ENCODE measurements at places on chromosomes 6 and 20.
A peak's percentile ranks its signal among the peaks of the same experiment; 100 is the strongest.

DNA sequence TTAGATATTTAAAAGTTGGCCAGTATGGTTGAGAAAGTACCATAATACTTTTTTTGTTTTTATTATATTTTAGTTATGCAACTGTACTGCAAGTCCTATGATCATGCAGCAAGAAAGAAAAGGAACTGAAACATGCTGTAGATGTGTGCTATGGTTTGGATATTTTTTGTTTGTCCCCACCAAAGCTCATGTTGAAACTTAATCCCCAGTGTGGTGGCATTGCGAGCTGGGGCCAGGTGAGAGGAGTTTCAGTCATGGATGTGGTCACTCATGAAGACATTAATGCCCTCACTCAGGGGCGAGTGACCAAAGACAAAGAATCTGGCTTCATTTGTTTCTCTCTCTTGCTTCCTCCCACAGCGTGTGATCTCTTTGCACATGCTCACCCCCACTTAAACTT lies 393.9 kb downstream of the PAX1 start:
- no peak for DNase-seq

- peak; percentile 6 for DNase-seq
These were observed 366.8 kb upstream of the KHDRBS2 start for GRCh38 chr6:62652692-62653328.

GRCh38 chr20:11509776-11510175 lies 407.9 kb upstream of the BTBD3 start:
- DNase-seq, result no peak

- no peak for DNase-seq
These were observed 105.3 kb upstream of the KCNG1 start for GRCh38 chr20:51128198-51128597.

DNA sequence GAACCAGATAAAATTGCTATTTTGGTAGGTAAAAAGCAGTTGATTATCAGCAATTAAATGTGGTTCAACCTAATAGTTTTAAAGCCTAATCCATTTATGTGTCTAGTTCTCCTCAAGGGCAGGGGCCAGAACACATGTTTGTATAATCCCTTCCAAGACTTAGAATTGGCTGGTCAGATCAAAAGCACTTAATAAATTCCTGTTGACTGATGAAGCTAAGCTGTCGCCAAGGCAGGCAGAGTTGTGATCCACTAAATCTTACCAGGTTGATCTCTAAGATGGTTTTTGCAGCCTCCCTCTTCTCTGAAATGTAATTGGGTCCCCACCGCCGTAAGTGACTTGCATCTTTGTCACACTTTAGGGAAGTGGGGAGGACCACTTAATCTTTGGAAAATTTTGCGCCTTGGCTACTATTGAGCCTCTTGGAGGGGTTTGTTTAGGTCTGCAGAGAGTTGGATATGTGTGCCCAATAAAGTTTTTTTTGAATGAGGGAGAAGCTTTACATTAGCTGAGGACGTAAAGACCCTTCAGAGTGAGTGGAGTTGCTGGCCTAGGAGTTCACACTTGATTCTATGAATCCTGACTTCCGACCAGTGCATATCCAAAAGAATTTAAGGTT lies 65.9 kb downstream of the PHF20 start:
- DNase-seq, result no peak

DNA sequence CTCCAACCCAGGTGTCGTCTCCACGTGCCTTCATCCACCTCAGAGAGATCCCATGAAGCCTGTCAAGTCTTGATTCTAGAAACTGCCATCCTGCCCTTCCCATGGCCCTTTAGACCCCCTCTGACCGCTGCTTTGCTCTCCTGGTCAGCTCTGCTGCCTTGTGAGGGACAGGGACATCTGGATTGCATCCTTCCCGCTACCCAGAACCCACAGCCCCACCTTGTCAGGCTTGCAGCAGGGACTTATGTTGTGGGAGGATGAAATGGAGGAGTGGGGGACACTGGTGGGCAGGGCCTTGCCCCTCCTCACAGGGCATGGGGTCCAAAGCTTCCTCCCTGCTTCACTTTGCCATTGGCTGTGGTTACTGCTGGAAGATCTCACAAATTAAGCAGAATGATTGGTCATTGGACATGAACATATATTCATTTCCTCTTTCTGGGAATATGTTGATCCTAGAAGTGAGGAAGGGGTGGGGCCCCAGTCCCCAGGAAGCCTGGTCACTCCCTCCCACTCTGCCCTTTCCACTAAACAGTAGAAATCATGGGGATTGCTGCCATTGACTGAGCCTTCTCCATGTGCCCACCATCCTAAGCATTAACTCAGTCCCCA lies 4.5 kb downstream of the GLP1R start:
- DNase-seq, result no peak

GRCh38 chr6:29953686-29954085 lies 11.4 kb downstream of the HLA-A start:
- no peak for DNase-seq

- DNase-seq, result no peak
These were observed 71.3 kb upstream of the IYD start for GRCh38 chr6:150297327-150298029.

GRCh38 chr6:2126351-2126750 lies 119.1 kb downstream of the GMDS start:
- no peak for DNase-seq

- no peak for DNase-seq
These were observed 133.0 kb downstream of the CLIC5 start for GRCh38 chr6:45882671-45883070.

DNA sequence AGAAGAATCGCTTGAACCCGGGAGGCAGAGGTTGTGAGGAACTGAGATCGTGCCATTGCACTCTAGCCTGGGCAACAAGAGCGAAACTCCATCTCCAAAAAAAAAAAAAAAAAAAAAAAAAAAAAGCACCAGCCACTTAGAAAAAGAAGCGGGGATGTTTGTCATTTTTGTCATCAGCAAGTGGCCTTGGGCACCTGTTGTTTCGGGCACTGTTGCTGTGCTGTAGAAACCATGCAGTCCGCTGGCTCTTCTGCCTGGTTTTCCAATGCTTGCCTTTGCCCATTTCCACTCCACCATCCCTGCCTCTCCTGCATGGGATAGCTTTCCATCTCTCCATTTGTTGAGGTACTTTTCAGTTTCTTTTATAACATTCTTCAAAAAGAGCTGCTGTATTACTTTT lies 129.3 kb downstream of the ARID1B start:
- DNase-seq, result no peak

DNA sequence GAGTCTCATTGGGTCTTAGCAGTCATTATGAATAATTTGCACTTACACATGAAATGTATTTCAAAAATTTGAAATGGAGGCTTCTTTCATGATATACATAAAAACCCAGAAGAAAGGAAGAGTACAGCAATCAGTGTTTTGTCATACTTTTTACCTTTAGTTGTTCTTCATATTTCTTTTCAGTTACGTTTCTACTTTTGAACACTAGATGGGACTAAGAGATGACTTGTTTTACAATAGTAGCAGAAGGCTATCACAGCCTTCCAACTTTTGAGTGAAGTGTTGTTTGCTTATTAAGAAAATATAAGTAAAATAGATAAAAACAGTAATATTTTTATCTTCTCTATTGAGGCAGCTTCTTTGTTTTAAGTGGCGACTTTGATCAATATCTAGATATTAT lies 58.1 kb downstream of the L3MBTL3 start:
- no peak for DNase-seq

DNA sequence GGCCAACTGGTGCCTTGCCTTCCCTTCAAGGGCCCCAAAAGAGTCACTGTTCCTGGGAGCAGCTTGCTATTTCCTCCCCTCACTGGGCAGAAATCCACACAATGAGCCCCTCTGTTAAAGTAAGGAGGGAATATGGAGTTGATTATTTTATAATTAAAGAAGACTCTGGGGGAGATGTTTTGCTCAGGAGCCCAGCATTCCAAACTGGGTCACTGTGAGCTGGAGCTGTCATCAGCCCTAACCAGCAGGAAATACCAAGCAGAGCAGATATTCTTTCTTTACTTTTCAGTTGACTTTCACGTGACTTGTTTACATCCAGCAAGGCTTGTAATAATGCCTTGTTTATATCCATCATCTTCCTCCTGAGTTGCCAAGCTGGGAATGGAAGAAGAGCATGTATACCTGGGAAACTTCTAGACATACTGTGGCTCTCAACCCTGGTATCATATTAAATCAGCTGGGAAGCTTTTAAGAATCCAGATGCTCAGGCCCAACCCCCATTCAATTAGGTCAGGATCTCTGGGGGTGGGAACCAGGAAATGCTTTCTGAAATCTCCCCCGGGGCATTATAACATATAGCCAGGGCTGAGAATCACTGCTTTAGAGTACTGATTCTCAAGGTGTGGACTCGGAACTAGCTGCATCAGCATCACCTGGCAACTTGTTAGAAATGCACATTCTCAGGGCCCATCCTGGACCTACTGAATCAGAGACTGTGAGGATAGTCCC lies 175.6 kb upstream of the MYLIP start:
- no peak for DNase-seq

- no peak for DNase-seq
These were observed 19.2 kb downstream of the SPTLC3 start for GRCh38 chr20:13028001-13028400.

DNA sequence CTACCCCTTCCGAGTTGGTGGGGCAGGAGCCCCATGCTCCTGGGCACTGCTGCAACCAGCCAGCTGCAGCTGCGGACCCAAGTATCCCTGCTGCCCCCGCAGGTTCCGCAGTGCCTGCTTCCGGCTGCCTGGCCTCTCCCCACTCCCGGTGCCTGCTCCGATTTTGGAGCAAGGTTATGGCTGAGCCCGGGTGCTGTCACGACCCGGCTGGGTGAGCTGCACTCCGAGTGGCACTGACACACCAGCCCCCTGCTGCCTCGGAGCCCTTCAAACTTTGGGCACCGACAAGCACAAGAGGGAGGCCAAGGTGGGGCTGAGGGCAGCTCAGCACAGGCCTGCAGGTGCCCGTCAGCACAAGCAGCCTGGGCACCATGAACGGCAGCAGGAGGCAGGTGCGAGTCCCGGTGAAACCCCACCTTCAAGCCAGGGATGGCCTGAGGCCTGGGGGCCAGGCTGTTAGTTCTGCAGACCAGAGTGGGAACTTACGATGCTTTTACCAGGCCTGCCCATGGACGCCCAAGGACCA lies 25.9 kb upstream of the HACE1 start:
- DNase-seq, result no peak

GRCh38 chr6:7721649-7722048 lies 4.2 kb upstream of the BMP6 start:
- DNase-seq, result no peak

- no peak for DNase-seq
These were observed 106.4 kb upstream of the PRSS16 start for GRCh38 chr6:27140999-27141528.

DNA sequence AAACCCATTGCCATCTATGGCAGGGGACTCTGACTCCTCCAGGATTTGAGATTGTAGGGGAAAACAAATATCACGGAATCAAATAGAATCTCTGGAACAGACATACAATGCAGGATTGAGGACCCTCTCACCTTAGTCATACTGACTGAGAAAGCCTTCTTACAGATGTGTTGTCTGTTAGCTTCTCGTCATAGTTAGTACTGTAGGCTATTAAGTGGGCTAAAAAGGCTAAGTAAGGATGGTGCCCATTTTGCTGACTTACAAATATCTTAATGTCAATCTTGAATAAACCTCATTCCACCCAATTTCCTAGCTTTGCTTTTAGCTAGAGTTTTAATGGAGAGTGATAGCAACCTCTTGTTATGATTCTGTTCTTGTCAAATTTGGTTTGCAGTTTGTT lies 352.4 kb downstream of the QKI start:
- DNase-seq, result no peak
